ENCODE measurements at places on chromosomes 7 and 10.

- DNase-seq: no peak
Observed at GRCh38 chr7:20141666-20142065, 75.5 kb downstream of the MACC1 start.

DNA sequence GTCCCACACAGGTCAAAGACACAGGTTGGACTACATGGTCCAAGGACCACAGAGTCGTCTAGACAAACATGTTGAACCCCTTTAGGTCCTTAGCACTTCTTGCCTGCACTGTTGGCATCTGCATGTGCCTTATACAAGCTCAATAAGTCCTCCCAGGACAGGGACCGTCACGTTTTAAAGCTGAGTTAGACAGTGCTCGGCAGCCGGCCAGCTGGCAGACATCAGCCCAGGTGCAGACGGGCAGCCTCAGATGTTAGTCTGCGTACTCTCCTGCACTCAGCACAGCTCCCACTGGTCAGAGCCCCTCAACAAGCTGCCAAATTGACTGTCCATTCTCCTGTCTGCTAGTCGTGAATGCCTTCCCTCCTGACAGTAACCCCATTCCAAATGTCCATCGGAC, 34.9 kb downstream of the PARP12 start:
- DNase-seq: no peak

- no peak for DNase-seq
Observed at GRCh38 chr7:124275411-124275810, 242.5 kb upstream of the TMEM229A start.

DNA sequence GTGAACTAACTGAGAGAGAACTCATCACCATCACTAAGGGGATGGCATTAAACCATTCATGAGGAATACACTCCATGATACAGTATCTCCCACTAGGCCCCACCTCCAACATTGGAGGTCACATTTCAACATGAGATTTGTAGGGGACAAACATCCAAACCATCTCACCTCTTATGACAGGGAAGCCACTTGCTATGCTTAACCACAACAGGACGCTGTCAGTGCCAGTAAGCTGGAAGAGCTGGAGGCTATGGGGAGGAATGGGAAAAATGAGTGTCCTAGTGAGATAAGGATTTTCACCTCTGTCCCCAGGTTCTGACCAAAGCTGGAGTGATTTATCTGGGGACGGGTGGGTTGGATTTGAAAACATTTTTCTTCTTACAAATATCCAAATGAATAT, 17.6 kb downstream of the PLCE1 start:
- no peak for DNase-seq

DNA sequence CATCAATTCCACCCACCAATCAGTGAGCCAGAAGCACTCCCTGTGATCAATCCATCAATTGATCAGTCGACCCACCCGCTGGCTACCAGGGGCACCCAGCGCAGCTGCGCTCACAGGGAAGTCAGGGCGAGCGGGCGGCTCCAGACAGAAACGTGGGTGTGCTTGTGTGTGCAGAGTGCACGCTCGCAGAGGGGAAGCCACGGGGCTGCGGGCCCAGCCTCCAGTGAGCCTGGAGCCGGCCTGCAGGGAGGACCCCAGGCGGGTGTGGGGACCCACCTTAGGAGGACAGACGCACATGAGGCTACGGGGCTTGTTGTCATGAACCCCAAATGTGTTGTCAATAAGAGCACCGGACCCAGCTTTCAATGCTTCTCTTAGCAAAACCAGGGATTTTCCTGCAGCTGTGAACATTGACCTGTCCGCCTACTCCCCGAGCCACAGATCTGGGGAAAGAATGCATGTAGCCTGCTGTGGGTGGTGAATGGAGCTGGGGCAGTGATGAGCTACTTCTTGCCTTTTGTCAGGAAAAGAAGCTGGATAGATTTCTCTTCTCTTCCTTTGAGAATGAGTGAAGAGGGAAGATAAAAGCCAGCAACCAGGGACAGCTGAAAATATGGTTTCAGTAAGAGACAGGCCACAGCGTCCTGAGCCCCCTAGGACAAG, 497.8 kb downstream of the DNAJB6 start:
- DNase-seq: no peak

- no peak for DNase-seq
Observed at GRCh38 chr7:95205665-95206225, 118.6 kb downstream of the PON1 start.
